ENCODE measurements at places on chromosomes 1 and 21.

GRCh38 chr1:225926551-225927113 lies 2.6 kb upstream of the PYCR2 start:
- no peak for DNase-seq

GRCh38 chr1:53345996-53346813 lies 18.3 kb upstream of the LRP8 start:
- DNase-seq = no peak

DNA sequence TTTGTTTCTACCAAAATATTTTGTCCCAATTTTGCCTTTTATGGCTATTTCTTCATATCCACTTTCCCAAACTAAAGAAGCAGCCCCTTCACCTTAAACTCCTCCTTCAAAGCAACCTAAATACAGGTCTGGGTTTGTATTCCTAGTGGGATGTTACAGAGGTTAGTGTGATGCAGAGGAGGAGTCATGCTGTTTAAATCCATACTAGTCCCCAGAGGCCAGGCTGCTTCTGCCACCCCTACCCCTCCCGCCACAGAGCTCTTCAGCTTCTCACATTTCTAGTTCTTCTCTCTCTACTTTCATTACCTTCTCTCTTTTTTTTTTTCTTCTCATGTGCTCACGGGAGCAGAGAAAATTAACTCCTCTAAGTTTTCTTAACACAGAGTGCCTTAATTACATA lies 29.3 kb downstream of the SELL start:
- no peak for DNase-seq

DNA sequence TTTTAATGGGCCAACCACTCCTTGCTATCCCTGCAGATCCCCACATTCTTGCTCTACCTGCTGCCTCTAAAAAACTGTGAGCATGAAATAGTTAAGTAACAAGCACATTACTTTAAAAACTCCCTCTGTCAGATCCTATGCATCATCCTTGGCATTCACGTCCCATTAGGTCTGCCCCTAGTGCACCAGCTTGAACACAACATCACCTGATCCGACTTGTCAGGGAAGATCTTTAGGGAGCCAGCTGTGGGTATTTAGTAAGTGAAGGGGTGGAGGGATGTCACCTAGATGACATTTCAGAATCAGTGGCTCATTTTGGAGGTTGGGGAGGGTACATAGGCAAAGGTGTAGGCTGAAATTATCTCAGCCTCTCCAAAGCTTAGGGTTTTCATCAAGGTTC lies 33.5 kb downstream of the RXRG start:
- no peak for DNase-seq

- DNase-seq = no peak
These were observed 29.7 kb upstream of the CYP4B1 start for GRCh38 chr1:46769028-46769740.

GRCh38 chr1:66982561-66983260 lies 57.9 kb downstream of the MIER1 start:
- no peak for DNase-seq

DNA sequence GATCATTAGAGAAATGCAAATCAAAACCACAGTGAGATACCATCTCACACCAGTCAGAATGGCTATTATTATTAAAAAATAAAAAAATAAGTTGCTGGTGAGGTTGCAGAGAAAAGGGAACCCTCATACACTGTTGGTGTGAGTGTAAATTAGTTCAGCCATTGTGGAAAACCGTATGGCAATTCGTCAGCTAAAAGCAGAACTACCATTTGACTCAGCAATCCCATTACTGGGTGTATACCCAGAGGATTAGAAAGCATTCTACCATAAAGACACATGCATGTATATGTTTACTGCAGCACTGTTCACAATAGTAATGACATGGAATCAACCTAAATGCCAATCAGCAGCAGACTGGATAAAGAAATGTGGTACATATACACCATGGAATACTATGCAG lies 42.2 kb downstream of the GIPC2 start:
- no peak for DNase-seq

- DNase-seq = no peak
These were observed 1.2 kb downstream of the HMGCS2 start for GRCh38 chr1:119767486-119767885.

- no peak for DNase-seq
These were observed 31.9 kb downstream of the NGF start for GRCh38 chr1:115306146-115306545.

GRCh38 chr1:71645015-71645414 lies 564.2 kb upstream of the ZRANB2 start:
- DNase-seq = no peak

- DNase-seq = no peak
These were observed 20.6 kb downstream of the XKR8 start for GRCh38 chr1:27980216-27980845.

GRCh38 chr1:33654267-33654834 lies 181.9 kb downstream of the ZSCAN20 start:
- DNase-seq = no peak

GRCh38 chr1:53384796-53385195 lies 56.9 kb upstream of the LRP8 start:
- no peak for DNase-seq

DNA sequence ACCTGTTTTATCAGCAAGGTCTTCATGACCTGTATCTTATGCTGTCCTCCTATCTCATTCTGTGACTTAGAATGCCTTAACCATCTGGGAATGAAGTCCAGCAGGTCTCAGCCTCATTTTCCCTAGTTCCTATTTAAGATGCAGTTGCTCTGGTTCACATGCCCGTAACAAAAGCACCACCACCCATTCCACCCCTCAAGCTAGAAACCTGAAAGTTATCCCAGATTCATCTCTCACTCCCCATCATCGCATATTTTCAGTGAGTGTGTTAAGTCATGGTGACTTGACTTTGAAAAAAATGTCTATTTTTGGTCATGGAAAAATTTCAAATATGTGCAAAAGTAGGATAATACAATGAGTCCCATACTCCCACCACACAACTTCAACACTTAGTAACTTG lies 11.7 kb downstream of the HMGN2 start:
- no peak for DNase-seq

GRCh38 chr1:91804546-91805023 lies 81.4 kb downstream of the TGFBR3 start:
- peak; percentile 49 for DNase-seq

GRCh38 chr1:153503766-153504165 lies 32.0 kb downstream of the S100A6 start:
- no peak for DNase-seq

- no peak for DNase-seq
These were observed 11.4 kb upstream of the LRRC3 start for GRCh38 chr21:44443891-44444285.

DNA sequence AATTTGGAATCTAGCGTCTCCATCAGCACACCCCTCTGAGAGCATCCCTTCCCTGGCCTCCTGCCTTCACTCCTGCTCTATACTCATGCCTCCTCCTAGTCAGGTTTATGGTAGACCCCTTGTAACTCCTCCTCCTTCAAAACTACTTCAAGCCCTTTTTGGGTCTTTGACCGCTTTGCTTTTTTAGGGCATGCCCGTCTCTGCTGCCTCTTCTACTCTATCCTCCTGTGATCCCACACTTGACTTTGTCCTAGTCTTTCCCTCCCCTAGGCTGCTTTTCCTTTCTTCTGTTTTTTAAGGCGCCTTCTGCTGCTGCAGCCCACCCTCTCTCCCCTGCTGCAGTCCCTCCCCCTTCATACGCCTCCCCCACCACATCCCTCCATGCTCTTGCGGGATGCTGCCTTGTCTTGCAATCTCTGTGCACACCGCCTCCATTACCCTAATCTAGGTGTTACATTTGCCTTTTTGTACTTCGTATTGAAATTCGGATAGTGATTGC lies 1.5 kb downstream of the SNX27 start:
- no peak for DNase-seq

DNA sequence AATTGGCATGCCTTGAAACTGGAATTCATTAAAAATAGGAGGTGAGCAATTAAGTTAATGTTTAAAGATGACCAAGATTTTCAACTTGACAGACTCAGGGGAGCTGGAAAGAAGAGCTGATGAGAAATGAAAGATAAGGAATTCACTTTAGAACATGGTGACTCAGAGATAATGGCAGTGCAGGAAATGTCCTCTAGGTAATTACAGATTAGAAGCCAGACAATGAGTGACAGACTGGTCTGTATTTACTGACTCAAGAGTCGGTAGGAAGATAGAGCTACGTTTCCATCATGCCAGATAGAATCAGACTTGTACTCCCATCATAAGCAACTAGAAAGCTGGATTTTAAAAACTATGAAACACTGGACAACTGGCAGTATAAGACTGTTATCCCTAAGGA lies 151.6 kb downstream of the AJAP1 start:
- no peak for DNase-seq

DNA sequence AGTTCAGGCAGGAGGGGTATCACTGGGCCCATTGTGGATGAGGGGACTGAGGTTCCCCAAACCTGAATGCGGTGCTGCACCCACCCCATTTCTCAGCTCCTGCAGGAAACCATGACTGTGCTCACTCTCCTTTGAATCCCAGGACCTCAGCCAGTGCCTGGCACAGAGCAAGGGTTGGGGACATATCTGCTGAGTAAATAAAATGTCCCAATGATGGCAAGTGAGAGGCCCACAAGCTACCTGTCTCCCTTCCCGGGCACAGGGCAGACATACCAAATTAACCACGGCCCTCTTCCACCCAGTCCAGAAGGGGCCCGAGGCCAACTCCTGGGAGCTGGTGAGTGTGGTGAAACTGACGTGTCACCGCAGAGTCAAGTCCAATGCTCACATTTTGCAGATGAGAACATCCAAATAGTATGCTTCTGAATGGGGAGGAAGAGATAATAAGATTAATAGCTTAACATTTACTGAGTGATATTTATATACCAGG lies 97.6 kb downstream of the EPHB2 start:
- no peak for DNase-seq

Data from stimulated activated CD4-positive, alpha-beta T cell treated with anti-CD3 and anti-CD28 coated beads, TNF-alpha, amount 100 ng/mL, for 4 hours (primary cell).